ENCODE measurements at places on chromosomes 12 and 14.

DNA sequence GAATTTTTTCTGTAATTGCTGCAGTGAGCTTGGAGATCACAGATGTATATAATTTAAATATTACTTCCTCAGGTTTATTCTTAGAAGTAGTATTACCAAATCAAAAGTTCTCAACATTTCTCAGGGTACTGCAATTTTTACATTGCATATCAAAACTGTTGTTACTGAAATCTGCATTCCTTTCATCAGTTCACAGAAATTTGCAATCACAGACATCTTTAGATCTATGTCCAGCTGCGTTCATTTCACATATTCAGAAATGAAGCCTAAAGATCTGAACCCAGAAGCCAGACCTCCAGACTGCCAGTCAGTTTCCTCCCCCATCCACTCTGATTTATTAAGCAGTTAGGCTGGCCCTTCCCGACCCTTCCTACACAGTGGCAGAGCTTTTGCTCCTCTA is 18.2 kb upstream of the IFT81 start:
- peak; percentile 51 for DNase-seq

DNA sequence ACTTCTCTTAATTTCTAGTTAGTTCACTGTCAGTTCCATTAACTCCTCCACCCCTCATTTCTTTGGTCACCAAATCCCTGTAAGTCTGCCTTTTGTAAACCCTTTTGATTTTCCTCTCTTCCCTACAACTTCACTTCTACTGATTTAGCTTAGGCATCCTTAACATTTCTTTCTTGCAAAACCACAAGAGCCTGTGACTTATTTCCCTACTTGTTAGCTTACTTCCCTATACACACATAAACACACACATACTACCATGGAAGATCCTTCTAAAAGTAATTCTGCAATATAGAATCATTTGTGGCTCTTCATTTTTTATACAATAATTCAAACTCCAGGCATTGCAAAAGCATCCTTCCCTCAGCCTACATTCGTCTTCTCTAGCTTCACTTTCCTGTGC is 494.3 kb upstream of the USP15 start:
- no peak for DNase-seq

- peak; percentile 42 for DNase-seq
These were observed 240.3 kb downstream of the ZFP36L1 start for GRCh38 chr14:68552602-68553001.

DNA sequence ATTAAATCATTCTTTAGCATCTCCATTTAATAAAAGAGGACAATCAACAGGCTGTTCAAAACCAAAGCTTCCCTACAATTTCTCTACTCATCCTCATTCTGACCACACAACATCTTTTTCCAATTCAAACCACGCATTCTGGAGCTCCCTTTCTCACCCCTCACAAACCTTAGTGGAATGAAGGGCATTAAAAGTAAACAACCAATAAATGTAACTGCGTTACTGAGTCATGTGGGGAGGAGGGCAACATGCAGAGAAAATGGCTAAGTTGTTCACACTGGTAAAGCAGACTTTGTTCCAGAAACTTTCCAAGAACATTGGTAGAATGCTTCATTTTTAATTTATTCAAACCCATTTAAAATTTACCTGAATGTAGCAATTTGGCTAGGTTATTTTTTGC is 19.6 kb downstream of the SOX5 start:
- no peak for DNase-seq

- peak; percentile 98 for DNase-seq
These were observed 55.3 kb downstream of the VCPKMT start for GRCh38 chr14:50060871-50061663.

DNA sequence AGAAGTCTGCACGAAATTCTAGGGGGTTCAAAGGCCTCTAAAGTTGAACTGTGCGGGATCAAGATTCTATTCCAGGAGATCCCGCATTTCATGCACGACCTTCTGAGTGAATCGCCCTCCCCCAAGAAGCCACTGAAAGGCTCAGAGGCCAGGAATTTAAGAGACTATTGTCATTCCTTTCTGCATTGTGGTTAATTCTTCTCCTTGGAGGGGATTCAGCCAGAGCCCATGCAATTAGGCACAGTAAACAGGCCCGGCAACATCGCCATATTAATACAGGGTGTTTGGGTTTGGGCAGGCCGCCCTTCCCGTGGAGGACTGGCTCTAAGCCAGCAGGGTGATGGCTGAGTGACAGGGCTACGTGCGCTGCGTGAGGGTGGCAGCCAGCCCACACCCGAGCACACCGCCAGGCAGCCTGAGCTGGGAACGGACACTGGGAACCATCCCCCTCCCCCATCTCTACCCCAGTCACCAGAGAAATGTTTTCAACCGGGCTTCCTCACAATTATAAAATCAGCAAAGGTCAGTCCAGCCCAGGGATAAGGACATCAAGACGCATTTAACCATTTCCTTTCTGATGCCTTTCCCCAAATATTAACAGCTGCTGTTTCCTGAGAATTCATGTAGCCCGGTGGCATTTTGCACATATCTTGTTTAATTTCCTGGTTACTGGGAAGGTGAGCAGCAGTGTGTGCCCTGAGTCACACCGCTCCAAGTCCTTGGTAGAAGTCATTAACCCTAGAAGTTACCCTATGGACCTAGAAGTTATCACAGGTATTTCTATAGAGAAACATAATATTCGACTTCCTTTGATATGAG is 12.5 kb downstream of the EGLN3 start:
- peak; percentile 48 for DNase-seq

GRCh38 chr12:58302487-58303011 is 361.2 kb downstream of the ATP23 start:
- DNase-seq: no peak

DNA sequence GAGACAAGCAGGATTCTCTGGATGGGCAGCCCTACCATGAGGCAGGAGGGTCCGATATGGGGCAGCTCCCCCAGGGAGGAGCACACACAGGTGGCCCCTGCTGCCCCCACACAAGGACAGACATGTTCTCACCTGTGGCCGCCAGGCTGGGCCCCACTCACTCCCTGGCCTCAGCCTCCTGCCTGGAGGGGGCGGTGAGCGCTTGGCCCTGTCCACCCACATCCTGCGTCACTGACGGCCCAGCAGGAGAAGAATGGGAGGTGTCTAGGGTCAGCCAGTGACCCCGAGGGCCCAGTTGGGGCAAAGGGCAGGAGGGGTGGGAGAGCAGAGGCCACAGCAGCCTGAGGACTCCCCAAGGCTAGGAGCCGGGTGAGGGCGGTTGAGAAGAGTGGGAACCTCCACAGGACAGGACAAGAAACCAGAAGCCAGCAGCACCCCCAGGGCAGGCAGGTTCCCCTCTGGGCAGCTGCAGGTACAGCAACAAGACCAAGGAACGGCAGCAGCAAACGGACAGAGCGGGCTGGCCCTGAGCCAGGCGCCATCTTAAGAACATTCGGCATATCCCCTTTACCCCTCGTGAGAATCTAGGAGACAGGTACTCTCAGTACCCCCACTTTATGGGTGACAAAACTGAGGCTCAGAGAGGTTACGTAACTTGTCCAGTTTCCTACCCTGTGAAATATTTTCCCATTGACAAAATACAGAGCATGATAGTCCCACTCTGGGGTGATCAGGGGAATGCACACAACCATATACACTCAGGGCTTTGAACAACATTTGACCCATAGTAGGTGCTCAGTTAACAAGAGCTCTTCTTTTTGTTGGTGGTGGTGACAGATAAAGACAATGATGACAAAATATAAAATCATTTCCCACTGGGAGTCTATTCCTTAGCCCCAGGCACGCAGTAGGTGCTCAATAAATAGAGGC is 74.3 kb downstream of the NCOR2 start:
- DNase-seq: no peak

- no peak for DNase-seq
These were observed 50.8 kb downstream of the TSHR start for GRCh38 chr14:81006266-81006665.

- DNase-seq: no peak
These were observed 1.5 kb upstream of the SLC25A47 start for GRCh38 chr14:100321473-100322137.

GRCh38 chr14:83757916-83758315 is 1772.0 kb upstream of the FLRT2 start:
- peak; percentile 56 for DNase-seq

GRCh38 chr12:1918884-1919236 is 408 bp upstream of the CACNA2D4 start:
- DNase-seq: no peak

GRCh38 chr12:4734625-4735340 is 14.6 kb downstream of the GALNT8 start:
- no peak for DNase-seq

DNA sequence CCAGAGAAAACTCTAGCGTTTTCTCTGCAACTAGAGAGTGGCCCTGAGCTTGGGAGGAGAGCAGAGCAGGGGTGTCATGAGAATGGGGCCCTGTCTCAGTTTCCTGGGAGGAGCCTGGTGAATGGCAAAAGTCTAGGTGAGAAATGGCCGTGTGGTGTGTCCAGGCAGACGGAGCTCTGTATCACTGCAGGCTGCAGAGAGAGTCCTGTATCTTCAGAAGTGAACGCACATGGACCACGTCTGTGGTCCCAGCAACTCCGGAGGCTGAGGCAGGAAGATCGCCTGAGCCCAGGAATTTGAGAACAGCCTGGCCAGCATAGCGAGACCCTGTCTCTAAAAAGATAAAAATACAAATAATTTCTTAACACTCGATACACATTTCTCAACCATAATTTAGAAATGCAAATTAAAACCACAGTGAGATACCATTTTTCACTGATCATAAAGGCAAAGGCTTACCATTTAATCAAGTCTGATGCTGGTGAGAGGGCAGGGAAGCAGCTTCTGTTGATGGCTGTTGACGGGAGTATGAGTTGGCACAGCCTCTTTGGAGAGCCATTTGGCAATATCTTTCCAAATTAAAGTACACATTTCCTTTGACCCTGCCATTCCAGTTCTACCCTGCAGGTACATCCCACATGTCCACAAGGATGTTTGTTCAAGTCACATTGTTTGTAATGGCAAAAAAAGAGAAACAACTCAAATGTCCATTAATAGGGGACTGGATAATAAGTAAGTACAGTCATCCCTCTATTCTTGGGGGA is 51.0 kb downstream of the NFKBIA start:
- DNase-seq: no peak

DNA sequence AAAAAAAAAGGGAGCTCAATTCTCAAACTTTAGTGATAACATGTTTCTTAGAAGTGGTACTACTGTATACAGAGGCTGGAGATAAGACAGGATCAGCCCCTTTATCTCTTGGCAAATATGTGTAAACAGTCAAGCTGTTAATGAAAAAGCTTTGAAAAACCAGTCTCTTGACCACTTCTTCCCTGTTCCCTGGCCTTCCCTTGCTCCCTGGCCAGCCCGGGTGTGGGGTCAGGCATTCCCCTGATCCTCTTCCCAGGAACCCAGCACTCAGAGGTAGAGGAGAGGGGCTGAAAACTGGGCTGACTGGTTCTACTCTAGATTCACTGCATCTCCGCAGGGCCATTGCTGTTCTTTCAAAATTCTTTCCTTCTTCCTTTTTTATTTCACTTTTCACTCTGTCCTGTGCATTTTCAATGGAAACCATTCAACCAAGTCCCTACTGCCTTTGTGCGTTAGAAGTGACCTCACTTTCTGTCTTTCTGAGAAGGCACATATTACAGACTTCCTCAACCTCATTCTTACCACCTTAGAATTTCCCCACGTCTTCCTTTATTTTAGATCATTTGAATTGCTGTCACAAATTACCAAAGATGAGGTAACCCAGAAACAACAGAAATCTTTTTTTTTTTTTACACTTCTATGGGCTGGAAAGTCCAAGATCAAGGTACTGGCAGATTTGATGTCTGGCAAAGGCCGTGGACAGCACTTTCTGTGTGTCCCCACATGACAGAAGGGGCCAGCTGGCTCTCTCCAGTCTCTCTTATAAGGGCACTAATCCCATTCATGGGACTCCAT is 5.7 kb downstream of the GNG2 start:
- DNase-seq: no peak

- no peak for DNase-seq
These were observed at the start of gene KCNK10 for GRCh38 chr14:88323086-88323522. Gene KCNK10 (minus strand): TSS chr14:88323269. CDS start chr14:88322798, 471 bp downstream.

DNA sequence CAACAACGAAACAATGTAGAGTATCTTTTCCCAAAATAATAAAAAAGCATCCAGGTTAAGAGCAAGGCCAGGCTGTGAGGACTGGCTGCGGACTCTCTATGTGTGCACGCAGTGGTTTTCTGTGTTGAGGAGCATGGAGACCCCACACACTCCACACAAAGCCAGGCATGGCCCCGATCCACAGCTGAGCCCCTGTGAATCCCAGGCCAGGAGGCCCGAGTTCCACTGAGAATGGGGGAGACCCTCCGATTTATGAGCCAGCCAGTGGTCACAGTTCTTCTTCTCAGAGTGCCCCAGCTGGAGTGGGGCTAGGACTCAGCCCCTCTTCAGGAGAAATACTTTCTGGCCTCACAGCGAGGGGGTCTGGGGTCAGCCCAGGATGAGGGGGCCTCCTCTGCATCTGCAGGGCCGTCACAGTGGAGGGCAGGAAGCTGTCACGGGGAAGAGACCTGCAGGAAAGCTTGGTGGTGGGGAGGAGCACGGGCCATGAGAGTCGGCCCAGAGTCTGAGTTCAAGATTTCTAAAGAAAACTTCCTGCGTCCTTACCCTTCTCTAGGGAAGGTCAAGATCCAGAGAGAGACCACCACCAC is 20.1 kb downstream of the NCKAP5L start:
- no peak for DNase-seq

- DNase-seq: no peak
These were observed 11.1 kb upstream of the LGALS3 start for GRCh38 chr14:55117803-55118441.

- peak; percentile 45 for DNase-seq
These were observed 187.8 kb downstream of the DACT1 start for GRCh38 chr14:58825606-58826005.

DNA sequence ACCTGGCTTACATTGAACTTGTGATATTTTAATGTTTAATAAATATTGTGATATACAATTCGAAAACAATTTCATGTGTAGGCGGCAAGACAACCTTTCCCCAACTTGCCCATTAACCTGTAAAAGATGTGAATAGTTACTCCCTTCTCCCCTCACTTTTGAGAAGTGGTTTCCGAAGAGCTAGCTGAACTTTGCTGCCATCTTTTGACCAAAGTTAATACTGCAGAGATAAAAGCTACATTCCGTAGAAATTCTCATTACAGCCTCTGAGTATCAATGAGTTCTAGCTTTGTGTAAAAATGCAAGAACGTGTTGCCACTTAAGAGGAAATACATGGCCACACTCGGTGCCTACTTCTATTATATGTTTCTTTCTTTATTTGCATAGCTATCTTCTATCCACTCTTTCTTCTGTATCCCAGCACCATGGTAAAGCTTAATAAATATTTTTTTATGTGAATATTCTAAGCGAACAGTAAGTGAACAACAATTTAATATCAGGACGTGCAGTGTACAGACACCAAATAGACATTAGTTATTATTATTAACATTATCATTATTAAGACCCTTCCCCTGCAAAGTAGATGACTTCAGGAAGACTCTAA is 105.1 kb upstream of the TMEM260 start:
- peak; percentile 47 for DNase-seq

DNA sequence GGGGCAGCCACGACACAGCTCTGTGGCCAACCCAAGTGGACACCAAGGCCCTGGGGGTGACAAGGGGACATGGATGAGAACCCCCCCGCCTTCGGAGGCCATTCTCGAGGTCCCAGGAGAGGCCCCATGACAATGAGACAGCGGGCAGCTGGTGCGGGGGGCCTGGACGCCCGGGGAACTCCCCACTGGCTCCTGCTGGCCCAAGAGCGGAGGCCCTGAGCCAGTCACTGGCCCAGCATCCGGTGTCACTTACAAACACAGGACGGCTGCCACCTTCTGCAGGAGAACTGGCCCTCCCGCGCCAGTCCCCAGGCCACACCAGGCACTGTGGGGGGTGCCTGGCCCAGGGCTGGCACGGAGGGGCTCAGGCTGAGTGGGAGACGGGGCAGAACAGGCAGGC is 51.4 kb downstream of the NCOR2 start:
- DNase-seq: no peak

Measured in fibroblast of skin of right biceps (primary cell).